Muscle of back (tissue), 13 donors: ENCODE measurements at places on chromosomes 6 and 20.

GRCh38 chr20:43515628-43516027, 8.1 kb downstream of the L3MBTL1 start:
- no peak for DNase-seq

- no peak for DNase-seq
These were observed 96.5 kb downstream of the ADGRG6 start for GRCh38 chr6:142398353-142398752.

DNA sequence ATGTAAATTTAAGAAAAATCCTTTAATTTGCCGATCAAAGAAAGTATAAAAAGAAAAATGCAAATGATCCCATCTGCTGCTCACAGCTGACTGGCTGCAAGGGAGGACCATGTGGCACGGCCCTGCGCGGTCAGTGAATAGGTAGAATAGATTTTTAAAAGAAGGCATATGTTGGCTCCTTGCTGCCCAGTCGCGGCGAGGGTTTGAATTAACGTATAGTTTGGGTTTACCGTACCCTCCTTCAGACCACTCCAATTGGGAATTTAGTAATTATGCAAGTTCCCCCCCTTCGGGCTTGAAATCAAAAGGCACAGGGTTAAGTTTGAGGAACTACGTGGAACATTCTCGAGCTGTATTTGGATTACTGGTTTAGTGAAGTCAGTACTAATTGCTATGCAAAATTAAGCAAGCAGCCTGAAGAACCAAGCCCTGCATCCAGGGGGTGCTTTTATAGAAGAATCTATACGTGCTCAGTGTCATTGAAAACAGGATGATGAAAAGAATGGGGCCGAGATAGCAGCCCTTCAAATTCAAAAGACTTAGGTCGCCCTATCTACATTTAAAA, 1.1 kb upstream of the BEND3 start:
- no peak for DNase-seq

DNA sequence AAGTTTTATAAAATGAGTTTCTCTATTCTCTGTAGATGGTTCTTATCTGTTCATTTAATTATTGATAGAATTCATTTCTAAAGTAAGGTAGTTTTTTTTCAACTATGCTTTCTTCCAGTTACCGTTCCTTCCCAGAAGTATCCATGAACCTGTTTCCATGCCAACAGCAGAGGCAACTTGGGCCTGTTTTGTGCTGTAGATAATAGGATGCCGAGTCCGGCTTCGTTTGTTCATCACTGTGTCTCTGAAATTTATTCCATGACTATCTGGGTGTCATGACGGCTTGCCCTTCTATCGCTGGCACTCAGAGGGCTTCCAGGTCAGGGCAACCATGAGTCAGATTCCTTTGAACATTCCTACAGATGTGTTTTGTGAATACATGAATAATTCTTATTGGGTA, 190.4 kb downstream of the SYNDIG1 start:
- DNase-seq = no peak

GRCh38 chr6:106748547-106749207, 119.3 kb downstream of the QRSL1 start:
- no peak for DNase-seq

DNA sequence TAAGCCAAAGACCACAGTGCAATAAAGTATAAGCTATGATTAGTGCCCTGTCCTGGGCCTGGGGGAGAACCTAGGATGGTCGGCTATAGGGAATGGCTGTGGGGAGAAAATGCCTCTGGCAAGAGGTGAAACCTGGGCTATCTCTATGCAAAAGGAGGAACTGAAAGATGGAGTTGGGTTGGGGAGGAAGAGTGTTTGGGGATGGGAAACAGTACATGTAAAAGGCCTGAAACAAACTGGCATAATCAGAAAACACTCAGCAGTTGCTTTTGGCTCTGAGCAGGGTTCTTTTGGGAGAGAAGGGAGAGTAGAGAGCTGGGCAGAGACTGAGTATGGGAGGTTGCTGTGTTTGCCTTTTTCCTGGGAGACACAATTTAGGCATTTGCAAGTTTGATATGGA, 31.9 kb upstream of the FUCA2 start:
- no peak for DNase-seq

DNA sequence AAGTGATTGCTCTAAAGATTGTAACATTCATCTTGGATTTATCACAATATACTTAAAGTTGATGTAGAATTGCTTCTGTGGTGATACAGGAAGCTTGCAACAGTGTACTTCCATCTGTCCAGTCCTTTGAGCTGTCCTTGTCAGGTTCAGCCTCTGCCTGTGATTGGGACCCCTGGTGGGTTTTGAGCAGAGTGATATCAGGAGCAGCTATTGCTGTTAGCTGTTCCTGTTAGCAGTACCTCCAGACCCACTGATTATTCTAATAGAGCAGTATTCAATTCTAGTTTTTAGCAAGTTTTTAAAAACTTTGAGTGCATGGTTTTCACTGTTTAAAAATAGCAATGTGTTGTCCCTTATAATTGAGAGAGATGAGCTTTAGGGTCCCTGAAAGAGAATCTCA, 48.8 kb downstream of the TULP4 start:
- no peak for DNase-seq

- DNase-seq = no peak
These were observed 64.2 kb downstream of the EYS start for GRCh38 chr6:65642776-65643175.

GRCh38 chr6:56246541-56246880, 869 bp downstream of the COL21A1 start:
- DNase-seq = peak; percentile 87

DNA sequence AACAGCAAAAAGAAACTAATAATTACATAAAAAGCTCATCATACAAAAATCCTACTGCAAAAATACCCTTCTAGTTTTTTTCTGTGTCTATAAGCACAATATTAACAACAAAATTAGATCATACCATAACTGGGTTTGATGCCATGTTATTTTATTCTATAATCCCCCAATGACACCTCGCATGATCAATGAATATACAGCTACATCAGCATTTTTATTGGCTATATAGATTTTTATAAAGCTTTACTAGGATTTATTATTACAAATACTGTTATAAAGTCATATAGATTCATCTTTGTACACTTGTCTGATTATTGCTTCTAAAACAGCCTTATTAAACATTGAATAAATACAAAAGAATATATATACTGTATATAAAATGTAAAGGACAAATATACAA, 45.1 kb upstream of the GLP1R start:
- DNase-seq = no peak

DNA sequence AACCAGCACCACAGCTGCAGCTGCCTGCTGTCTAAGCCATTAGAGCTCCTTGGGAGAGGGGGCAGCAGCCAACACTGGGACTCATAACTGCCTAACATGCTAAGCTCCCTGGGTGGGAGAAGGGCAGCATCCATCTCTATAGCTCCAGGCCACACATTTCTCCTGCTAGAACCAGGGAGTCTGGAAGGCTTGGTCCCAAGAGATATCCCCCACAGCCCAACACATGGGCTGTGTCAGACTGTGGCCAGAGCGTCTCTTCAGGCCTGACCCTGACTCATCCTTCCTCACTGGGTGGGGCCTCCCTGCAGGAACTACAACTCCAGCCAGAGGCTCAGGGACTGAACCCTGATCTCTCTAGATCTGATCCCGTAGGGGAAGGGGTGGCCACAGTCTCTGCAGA, 411.1 kb downstream of the HDGFL1 start:
- DNase-seq = no peak

DNA sequence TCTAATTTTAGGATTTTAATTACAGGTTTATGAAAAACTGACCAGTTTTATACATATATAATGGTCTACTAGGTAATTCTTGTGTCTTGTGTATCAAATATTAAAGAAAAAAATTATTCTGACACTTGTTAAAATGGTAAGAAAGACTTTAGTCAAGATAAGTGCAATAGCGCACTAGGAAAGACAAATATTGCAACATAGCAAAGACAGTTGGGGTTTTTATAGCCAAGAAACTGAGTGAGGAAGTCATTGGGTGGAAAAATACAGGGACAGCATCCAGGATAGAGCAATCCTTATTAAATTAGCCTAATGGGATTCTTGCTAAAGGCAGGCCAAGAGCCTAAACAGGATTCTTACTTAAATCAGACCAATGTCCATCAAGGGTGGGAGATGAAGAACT, 71.1 kb downstream of the ROS1 start:
- DNase-seq = no peak

DNA sequence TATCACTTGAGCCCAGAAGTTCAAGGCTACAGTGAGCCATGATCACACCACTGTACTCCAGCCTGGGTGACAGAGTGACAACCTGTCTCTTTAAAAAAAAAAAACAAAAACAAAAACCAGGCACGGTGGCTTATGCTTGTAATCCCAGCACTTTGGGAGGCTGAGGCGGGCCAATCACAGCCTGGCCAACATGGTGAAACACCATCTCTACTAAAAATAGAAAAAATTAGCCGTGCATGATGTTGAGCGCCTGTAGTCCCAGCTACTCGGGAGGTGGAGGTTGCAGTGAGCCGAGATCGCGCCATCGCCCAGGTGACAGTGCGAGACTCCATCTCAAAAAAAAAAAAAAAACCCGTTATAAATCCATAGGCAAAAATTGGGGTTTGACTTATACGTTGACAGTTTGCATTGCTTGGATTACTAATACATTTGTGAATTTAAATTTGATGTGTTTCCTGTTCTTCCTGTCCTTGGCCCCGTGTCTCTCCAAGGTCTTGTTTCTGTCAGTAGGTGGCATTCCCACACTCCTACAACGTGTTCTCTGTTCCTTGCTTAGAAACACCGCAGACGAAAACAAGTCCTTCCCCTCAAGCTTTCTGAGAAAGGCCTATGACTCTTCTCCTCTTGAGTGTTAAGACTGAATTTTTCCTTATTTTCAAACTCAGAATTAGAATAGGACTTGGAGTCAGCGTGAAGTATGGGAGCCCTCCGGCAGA, 147.0 kb downstream of the DTNBP1 start:
- DNase-seq = no peak

GRCh38 chr6:10595731-10596664, 74.8 kb downstream of the GCNT2 start:
- no peak for DNase-seq

- DNase-seq = no peak
These were observed 60.9 kb downstream of the ATXN1 start for GRCh38 chr6:16700202-16700915.

DNA sequence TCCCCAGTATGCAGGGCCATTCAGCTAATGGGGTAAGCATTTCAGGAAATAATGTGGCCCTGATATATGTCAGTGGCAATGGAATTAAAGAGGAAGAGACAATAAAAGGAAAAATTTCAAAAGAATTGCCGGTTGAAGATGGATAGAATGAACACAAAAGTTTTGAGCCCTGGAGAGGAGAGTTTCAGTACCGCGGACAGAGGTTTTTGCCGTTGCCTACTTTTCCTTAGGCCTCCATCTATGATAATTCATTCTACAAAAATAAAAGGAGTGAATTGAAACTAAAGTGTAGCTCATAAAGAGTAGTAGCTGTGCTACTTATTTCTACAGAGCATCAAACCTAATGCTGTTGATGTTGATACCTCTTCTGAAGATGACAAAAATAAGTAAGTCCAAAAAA, 140.7 kb downstream of the RNASET2 start:
- DNase-seq = peak; percentile 26

GRCh38 chr6:132413499-132413802, 12.2 kb upstream of the MOXD1 start:
- DNase-seq = no peak

DNA sequence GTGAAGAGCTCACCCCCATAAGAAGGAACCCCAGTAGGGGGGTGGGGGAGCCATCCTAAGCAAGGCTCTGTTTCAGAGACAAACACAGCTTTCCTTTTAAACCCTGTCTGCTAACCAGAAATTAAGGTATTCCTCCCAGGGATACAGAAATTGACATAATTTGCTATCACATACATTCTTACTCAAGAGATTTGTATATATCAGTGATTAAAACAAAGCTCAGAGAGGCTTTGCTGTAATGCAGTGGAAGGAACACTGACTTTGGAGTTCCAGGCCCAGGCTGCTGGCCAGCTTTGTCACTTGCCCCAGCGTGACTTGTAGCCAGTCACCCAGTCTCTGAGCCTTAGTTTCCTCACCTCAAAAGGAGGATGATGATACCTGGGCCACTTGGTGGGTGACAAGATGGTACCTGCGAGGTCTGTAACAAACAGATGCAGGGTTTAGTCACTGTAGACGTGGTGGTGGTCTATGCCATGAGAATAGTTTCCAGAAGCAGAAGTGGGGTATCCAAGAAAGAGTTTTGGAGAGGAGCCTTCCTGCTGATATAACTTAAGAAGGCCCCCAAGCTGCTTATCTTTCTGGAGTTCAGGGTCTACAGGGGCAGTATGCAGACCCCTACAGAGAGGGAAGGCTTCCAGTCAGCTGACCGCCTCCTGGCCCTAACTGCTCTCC, 3.2 kb upstream of the FOXF2 start:
- DNase-seq = no peak

GRCh38 chr6:158213925-158214674, 46.0 kb downstream of the GTF2H5 start:
- peak; percentile 79 for DNase-seq

- no peak for DNase-seq
These were observed 9.5 kb upstream of the PARD6B start for GRCh38 chr20:50721881-50722281.

DNA sequence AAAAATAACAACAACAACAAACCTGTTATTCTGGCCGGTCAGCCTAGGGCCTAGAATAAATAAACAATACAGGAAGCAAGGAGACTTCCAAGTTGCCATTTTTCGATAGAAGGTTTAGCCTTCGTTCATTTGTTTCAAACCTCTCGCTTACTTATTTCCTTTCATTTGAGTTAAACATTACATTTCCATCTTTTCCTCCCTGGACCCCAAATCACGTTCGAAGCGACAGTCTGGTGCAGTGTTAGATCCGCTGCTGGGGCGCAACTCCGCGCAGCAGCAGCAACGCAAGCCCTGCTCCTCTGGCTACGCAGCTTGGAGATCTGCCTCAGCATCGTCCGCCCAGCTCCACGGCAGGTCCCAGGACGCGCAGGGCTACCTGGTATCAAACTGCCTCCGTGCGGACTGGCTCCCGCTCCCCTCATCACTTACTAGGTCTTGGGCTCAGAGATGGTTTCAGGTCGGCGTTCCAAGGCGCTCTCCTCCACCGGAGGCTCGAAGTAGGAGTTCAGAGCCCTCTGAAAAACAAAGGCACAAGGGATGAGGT, 530 bp downstream of the TDP2 start:
- DNase-seq = peak; percentile 22

DNA sequence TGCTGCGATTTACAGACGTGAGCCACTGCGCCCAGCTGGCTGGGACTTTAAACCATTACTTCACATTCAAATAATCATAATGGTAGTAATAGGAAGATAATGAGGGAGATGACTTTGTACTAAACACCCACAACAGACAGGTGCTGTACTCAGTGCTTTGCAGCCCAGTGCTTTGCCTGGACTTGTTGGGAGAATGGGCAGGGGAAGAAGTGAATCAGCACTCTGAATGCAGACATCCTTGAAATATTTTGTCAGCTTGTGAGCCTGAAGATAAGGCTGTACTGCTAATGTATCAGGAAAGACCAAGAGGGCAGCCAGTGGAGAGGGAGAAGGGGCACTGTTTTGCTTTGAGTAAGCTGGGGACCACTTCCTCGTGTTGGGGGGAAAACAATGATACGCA, 17.4 kb downstream of the NKX2-2 start:
- no peak for DNase-seq

DNA sequence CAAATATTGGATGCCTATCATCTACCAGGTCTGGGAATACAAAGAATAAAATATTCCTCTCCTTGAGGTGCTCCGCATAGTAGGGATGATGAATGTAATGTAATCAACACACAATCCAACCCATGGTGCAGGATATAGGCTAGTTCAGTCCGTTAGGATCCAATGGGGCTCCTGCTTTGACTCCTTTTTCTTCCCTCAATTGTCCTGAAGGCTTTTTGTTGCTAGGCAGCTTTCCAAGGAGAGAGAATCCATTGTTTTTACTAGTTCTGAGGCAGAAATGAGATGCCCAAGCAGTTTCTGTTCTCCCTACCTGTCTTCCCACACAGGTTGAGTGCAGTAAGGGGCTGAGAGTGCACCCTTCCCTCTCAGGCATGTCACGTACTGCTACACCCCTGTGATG, 12.1 kb downstream of the WRNIP1 start:
- no peak for DNase-seq
